ENCODE measurements at places on chromosomes 16 and 17.

DNA sequence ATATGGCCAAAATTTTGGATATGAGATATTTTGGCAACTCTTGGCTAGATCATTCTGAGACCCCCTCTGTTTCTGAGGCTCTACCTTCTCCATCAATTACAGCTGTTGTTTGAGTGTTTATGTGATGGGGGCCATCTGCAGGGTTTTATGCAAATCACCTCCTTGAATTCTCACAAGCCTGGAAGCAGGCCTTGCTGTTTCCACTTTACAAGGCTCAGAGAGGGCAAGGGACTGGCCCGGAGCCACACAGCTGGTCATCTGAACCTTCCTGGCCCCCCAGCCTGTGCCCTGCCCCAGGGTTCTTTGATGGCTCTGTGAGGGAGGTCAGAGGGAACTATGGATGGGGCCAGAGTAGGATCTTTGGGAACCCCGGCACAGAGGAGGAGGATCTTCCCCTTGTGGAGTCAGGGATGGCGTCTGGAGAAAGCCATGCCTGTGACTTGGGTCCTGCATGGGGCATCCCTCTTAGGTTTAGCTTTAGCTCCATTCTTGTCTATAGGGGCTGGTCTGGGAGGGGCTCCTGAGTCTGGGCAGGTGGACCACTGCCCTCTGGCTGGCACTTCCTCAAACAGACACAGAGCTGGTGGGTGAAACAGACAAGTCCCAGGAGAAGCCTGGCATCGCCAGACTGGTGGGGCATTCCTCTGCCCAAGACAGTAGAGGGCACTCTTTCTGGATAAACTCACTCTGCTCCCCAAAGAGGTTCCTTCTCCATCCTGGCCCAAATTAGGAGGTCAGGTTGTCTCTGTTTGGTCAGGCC lies 26.2 kb downstream of the IL21R start:
- no peak for DNase-seq

GRCh38 chr16:11224096-11224893 lies 31.7 kb downstream of the SOCS1 start:
- DNase-seq: no peak

DNA sequence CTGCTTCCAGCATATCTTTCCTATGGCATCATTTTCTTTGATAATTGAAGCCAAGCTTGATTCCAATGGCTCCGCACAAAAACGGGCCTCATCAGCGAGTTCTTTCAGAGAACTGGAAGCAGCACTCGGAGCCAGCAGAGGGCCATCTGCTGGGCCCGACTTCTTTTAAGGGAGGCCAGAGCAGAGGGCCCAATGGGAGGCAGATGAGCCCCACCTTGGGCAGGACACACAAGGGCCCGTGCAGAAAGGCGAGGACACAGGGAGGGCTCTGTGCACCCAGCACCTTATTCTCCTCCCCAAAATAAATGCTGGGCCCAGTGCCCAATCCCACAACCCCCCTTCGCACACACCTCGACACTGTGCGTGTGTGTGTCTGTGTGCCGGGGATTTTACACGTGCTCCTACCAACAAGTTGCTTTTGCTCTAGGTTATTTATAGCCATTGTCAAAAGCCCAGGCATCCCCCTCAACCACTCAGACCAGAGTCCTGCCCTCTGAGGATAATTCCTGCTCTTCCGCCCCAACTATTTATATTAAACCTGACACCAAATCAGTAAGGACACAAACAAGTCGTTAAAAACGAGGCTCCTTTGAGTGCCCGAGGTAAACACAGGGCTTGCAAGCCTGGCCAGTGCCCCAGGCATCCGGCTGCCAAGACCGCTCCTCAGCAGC lies 6.8 kb downstream of the AXIN2 start:
- DNase-seq: peak; percentile 69

DNA sequence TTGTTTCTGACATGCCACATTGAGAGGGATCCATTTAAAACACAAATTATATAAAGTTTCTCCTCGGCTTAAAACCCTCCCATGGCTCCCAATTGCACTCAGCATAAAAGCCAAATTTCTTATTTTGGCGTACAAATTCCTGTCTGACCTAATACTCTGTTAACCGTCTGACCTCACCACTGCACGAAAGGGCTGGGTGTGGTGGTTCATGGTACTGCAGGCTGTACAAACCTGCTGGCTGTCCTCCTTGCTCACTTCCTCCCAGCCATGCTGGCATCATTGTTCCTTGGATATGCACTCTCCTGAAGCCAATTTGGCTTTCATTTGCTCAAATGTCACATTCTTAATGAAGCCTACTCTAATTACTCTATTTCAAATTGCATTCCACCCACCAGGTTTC lies 301.6 kb upstream of the C16orf82 start:
- no peak for DNase-seq

- DNase-seq: peak; percentile 4
These were observed 85.0 kb downstream of the SNX29 start for GRCh38 chr16:12061336-12062055.

- no peak for DNase-seq
These were observed 790 bp downstream of the BCKDK start for GRCh38 chr16:31108794-31109558.

DNA sequence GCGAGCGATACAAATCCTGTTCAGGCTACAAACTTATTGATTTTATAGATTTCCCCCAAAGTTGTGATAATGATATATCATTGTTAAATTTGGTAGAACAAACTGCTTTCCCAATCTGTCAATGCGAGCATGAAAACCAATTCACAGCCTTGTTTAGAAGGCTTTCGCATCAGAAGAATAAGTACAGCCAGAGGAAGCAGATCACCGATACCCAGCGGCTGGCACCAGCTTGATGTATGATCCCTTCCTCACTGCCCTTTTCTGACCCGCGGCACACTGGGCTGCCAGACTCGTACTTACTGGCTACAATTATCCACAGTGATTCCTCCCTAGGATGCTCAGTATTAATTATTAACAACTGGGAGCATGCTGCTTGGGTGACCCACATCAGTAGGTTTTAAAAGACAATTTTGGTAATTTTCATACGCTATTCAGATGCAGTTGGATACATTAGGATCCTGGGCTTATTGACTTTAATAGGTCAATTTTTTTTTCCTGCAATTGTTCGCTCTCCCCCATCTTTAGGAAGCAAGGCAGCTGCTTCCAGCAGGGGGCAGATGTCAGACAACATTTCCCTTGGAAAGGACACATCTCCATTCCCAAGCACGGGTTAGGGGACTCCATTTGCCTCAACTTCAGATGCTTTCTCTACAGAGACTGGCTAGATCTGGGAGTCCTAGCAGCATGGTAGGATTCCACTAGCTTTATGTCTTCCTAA lies 582.7 kb upstream of the PSMD7 start:
- peak; percentile 44 for DNase-seq

DNA sequence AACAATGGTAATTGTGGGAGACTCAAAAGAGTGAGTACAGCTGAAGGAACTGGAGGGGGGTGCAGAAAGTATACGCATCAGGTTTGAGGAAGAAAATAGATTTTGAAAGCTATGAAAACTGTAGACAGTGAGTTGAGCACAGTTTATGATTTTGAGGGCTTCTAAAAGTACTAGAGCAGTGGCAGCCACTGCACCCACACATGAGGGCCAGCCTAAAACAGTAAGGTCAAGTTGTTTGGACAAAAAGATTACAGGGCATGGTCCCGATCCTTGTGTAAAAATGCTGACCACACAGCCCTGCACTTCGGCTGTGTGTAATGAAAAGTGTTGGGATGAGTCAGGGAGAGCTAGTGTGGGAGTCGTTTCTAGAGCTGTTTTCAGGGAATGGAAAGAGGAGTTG lies 2282.1 kb downstream of the TP53TG3F start:
- DNase-seq: no peak

Data from fibroblast of upper back skin (primary cell).